ENCODE measurements at places on chromosomes 1 and 21. TPM values are rescaled to one million over a fixed set of nuclear protein-coding genes. Genes with fewer than 3 reads are reported as not detected.
A peak's percentile ranks its signal among the peaks of the same experiment; 100 is the strongest.

GRCh38 chr1:155254228-155254713 is 1.0 kb downstream of the ENTREP3 start:
- no peaks in the 10 kb centered on the region for H3K27me3 ChIP-seq
- peaks cover 25% of the 10 kb centered on the region for H3K4me1 ChIP-seq
- peaks cover 30% of the 10 kb centered on the region for H3K36me3 ChIP-seq
- DNase-seq, result no peak

The ZMYND12 gene
- 0.28 TPM for total RNA-seq

DNA sequence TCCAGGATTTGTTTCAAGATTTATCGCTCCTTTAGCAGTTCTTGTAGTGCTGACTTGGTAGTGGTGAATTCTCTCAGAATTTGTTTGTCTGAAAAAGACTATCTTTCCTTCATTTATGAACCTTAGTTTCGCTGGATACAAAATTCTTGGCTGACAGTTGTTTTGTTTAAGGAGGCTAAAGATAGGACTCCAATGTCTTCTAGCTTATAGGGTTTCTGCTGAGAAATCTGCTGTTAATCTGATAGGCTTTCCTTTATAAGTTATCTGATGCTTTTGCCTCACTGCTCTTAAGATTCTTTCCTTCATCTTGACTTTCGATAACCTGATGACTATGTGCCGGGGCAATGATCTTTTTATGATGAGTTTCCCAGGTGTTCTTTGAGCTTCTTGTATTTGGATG is 28.9 kb downstream of the RPAP2 start:
- H3K27me3 ChIP-seq, result no peaks in the 10 kb centered on the region
- DNase-seq, result no peak
- no peak overlapping the region for H3K27ac ChIP-seq
- H3K4me3 ChIP-seq, result no peak overlapping the region
- peaks cover 88% of the 10 kb centered on the region for H3K36me3 ChIP-seq

DNA sequence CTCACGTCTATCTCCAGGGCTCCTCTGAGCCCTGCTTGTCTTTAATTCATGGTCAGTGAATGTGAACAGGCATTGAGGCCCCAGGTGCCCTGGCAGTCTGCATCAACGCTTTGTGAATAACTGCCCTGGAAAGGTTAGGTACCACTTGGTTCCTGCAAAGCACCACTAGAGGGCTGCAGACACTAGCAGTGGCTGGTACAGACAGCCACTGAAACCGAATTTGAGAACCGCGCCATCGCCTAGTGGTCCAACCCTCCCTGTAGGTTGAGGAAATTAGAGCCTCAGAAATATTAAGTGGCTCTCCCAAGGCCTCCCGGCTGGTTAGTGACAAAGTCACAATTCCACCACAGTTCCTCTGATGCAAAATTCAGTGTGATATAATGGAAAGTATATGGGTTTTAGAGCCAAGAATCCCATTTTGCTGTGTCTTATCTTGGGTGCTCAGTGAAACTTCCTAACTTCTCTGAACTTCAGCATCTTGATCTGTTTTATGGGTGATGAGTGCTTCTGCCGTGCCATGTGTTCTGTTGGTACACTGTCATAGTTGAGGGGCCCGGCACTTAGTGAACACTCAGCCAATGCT is 46.2 kb upstream of the BCL9 start:
- no peaks in the 10 kb centered on the region for H3K4me1 ChIP-seq
- no peaks in the 10 kb centered on the region for H3K36me3 ChIP-seq
- H3K27me3 ChIP-seq, result peaks cover 11% of the 10 kb centered on the region
- no peak overlapping the region for H3K4me3 ChIP-seq
- no peak overlapping the region for H3K27ac ChIP-seq
- peak; percentile 57 for DNase-seq

DNA sequence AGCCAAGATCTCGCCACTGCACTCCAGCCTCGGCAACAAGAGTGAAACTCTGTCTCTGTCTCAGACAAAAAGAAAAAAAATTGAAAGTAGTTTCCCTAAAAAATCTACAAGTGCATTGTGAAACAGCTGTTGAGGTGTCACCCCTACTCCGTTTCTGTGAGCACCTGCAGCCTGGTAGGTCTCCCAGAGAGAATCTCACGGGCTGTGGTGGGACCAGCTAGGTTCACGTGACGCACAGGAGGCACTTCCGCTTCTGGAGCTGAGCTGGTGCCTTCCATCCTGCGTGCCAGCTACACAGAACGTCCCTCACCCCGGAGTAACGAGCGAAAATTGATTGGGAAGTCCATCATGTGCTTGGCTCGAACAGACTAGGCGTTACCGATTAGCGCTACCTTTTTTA is 66.8 kb downstream of the COL24A1 start:
- H3K4me3 ChIP-seq, result no peak overlapping the region
- H3K27ac ChIP-seq, result no peak overlapping the region

- no peak overlapping the region for H3K4me3 ChIP-seq
- peaks cover 2% of the 10 kb centered on the region for H3K4me1 ChIP-seq
- H3K27me3 ChIP-seq, result no peaks in the 10 kb centered on the region
- DNase-seq, result no peak
These were observed 6.2 kb downstream of the SMIM1 start for GRCh38 chr1:3778590-3779264.

DNA sequence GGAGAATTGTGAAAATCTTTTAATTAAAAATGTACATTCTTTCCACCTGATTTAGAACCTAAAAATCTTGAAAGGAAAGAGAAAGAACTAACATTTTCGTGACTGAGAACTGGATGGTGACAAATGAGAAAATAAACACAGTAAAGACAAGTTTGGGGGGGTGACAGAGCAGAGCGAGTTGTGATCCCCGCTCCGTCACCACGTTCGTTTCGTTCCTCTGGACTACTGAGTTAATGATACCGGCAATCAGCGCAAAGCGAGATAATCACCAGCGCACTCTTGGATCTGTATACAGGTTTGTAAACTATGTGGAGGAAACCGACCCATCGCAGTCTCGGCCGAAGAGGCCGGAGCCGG is 31.2 kb upstream of the CFAP126 start:
- peaks cover 3% of the 10 kb centered on the region for H3K27me3 ChIP-seq
- H3K36me3 ChIP-seq, result peaks cover 10% of the 10 kb centered on the region
- H3K4me1 ChIP-seq, result peaks cover 25% of the 10 kb centered on the region
- DNase-seq, result no peak
- H3K4me3 ChIP-seq, result peak overlapping the region; percentile 98
- peak overlapping the region; percentile 99 for H3K27ac ChIP-seq

The USP24 gene
- total RNA-seq, result 44.0 TPM

DNA sequence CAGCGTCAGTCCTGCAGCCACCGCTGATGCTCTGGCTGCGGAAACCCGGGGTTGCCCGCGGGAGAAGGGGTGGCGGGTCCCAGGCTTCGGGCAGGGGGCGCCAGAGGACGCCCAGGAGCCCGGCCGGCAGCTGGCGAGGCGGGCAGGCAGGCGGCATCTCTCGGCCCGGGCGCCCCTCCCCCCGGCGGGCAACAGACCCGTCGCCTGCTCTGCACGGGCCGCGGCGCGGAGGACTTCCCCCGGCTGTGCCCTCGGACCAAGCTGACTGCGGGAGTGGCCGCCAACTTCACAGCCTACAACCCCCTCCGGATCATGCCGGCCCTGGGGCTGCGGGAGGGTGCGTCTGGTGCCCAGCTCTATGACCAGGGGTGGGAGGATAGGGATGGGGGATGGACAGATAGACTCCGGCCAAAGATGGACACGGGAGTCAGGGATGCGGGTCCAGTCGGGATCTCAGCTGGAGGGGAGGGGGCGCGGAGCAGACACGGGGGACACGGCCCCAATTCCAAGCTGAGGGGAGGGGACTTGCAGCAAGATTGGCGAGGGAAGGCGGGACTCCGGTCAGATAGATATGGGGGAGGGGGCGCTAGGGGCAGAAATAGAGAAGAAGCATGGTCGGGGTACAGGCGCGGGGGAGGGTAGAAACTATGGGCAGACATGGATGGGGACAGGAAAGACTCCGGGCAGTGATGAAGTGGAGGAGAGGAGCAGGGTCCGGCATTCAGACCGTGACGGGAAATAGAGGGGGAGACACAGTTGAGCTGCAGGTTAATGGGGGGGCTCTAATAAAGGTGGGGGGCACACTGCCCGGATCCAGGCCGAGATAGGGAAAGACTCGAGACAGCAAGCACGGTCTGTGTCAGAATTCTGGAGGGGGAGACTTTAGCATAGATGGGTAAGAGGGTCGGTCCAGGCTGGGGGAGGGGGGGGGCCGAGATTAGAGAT is 1.1 kb downstream of the ADGRB2 start:
- DNase-seq, result peak; percentile 54
- peak overlapping the region; percentile 81 for H3K4me3 ChIP-seq
- peak overlapping the region; percentile 8 for H3K27ac ChIP-seq
- peaks cover 13% of the 10 kb centered on the region for H3K4me1 ChIP-seq
- no peaks in the 10 kb centered on the region for H3K36me3 ChIP-seq
- H3K27me3 ChIP-seq, result peaks cover 55% of the 10 kb centered on the region

DNA sequence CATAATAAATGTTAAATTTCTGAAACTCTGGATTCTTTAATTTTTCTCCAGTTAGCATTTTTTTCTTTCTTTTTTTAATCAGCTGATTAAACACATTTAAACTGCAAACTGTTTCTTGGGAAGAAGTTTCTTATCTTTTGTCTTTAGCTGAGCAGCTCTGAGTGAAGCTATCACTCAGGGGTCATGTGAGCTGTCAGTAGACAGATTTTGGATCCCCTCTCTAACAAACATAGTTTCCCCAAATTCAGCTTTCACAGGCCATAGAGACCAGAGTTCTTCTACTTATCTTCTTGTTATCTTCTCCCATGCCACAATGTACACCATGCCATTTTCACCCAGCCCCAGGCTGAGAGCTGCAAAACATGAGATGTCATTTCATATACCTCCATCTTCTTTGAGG is 148.9 kb downstream of the CDC42BPA start:
- no peak overlapping the region for H3K4me3 ChIP-seq
- H3K27me3 ChIP-seq, result peaks cover 9% of the 10 kb centered on the region
- H3K4me1 ChIP-seq, result no peaks in the 10 kb centered on the region

- no peaks in the 10 kb centered on the region for H3K27me3 ChIP-seq
- H3K27ac ChIP-seq, result no peak overlapping the region
- H3K4me1 ChIP-seq, result no peaks in the 10 kb centered on the region
- no peaks in the 10 kb centered on the region for H3K36me3 ChIP-seq
These were observed 1.7 kb downstream of the MYOCOS start for GRCh38 chr1:171623651-171624331.

The TCHH gene
- total RNA-seq, result 0.02 TPM

- no peak overlapping the region for H3K27ac ChIP-seq
- no peak for DNase-seq
- peak overlapping the region; percentile 54 for H3K4me3 ChIP-seq
- H3K27me3 ChIP-seq, result no peaks in the 10 kb centered on the region
These were observed 290.3 kb downstream of the PTPRC start for GRCh38 chr1:198929111-198929604.

The TFF1 gene
- 0.48 TPM for total RNA-seq

DNA sequence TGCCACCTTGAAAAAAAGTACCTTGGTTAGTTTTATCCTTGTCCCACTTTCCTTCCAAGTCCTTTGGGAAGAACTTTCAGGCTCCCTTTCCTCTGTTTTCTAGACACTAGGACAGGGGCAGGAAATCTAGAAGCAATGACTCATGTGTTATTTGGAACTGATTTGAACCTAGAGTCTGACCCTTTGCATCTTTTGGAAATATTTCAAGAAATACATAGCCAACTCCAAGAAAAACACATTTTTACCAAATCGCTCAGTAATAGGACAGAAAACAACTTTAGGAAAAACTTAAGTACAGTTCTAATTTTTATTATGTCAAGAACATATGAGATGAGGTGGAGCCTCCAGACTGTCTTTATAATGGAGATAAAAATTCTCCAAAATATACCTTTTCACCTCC is 292.4 kb downstream of the PTBP2 start:
- H3K27me3 ChIP-seq, result no peaks in the 10 kb centered on the region
- no peaks in the 10 kb centered on the region for H3K36me3 ChIP-seq
- H3K27ac ChIP-seq, result no peak overlapping the region
- H3K4me1 ChIP-seq, result no peaks in the 10 kb centered on the region
- DNase-seq, result no peak

GRCh38 chr1:235128456-235129328 is at the start of gene TOMM20:
TOMM20 (minus strand) TSS chr1:235128837; CDS start chr1:235128715, 122 bp downstream.
- DNase-seq, result peak; percentile 95
- H3K4me1 ChIP-seq, result peaks cover 37% of the 10 kb centered on the region
- H3K36me3 ChIP-seq, result peaks cover 63% of the 10 kb centered on the region
- peak within 1 kb of the TSS; percentile 97 for H3K27ac ChIP-seq

The C1orf74 gene
- total RNA-seq, result 3.0 TPM
